ENCODE measurements at places on chromosomes 12 and 14.

DNA sequence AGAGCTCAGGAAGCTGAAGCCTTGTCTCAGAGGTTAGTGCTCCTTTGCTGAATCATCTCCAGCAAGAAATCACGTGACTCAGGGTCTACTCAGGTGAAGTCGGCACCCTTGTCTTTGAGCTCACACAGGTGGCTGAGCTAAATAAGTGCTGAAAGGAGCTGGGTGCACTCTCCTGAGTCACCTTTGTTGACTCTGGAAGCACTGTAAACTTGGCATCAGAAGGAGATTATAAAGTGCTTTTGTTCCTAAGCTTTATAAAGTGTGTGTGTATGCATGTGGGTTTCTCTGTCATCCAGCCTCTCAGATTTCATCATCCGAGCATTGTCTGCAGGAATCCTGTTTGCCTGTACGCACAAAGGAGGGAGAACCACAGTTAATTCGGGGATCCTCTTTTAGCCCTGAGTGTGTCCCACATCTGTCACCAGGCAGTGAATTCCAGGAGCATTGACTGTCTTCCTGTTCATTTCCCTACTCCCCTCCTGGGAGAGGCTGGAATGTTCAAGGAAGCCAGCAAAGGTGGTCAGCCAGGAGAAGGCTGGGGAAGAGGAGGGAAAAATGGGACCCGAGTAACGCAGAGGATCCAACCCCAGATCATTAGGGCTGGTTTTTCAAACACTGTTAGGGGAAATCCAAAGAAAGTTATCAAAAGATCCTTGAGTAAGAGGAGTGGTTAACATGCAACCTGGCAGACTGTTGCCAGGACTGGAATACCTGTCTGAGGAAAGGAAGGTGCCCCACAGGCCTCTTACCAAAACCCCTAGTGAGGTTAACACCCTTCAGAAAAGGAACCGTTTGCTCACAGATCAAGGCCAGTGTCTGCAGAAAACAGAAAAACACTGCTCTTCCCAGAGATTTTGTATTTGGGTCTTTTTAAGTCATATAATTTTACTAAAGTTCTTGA is 157.5 kb upstream of the HIF1A start:
- DNase-seq = no peak

- no peak for DNase-seq
Measured at GRCh38 chr12:92828565-92828964, 100.5 kb downstream of the EEA1 start.

DNA sequence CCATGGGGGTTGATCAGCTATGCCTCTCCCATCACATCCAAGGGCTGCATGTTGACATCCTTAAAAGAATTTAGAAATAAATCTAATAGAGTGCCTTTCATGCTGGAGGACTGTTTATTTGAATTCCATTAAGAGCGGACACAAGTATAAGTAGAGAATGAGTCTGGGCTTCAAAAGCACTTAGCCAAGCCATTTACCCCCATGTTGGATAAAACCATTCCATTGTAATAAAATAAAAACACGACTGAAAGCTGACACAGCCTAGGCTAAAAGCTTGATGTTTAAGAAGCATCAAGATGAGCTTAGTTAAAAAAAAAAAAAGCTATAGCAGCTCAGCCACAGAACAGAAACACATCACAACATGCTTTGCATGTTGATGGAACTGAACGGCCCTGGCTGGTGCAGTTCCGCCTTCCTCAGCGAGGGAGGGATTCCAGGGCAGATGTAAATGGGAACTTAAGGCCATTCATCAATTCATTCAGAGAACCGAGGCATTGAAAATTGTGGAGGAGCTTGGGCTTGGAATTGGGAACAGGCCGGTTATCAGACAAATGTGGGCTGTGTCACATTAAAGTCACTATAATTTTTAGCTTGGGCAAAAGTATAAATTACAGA is 41.2 kb downstream of the TMEM132D start:
- no peak for DNase-seq

- DNase-seq = no peak
Measured at GRCh38 chr12:91685917-91686316, 459.7 kb downstream of the BTG1 start.

GRCh38 chr14:22976620-22977433 is 5.5 kb downstream of the AJUBA start:
- DNase-seq = peak; percentile 43

DNA sequence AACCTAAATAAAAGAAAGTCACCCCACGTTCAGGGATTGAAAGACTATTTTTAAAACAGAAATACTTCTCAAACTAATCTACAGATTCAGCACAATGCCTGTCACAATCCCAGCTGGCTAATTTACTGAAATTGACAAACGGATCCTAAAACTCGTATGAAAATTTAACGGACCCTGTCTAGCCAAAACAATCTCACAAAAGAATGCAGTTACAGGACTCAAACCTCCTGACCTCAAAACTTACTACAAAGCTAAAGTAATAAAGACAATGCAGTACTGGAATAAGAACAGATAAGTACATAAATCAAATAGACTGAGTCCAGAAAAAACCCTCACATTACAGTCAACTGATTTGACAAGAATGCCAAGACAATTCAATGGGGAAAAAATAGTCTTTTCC is 48.8 kb downstream of the IPO8 start:
- no peak for DNase-seq

GRCh38 chr14:64654246-64654900 is 49.9 kb upstream of the PLEKHG3 start:
- no peak for DNase-seq

- no peak for DNase-seq
Measured at GRCh38 chr14:55851301-55851700, 266.9 kb upstream of the PELI2 start.

DNA sequence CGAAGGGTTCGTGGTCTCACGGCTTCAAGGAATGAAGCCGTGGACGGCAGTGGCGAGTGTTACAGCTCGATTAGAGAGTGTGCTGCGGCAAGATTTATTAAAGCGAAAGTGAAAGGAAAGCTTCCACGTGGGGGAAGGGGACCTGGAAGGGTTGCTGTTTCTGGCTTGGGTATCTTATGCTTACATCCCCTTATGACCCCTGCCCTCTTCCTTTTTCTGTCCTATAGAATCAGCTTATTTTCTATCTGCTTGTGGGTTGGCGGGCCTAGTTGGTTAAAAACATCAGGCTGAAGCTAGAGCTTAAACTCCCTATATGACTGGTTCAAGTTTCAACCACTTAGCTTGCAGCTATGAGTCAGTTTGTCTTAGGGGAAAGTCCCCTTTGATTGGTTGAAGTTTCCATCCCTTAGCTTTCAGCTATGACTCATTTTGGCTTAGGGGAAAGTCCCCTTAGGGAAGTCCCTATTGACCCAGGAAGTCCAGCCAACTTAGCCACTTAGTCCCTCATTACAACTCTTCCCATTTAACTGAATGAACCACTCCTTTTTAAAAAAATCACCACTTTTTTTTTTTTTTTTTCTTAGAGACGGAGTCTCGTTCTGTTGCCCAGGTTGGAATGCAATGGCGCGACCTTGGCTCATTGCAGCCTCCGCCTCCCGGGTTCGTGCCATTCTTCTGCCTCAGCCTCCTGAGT is 1494.7 kb upstream of the TMEM132C start:
- no peak for DNase-seq

DNA sequence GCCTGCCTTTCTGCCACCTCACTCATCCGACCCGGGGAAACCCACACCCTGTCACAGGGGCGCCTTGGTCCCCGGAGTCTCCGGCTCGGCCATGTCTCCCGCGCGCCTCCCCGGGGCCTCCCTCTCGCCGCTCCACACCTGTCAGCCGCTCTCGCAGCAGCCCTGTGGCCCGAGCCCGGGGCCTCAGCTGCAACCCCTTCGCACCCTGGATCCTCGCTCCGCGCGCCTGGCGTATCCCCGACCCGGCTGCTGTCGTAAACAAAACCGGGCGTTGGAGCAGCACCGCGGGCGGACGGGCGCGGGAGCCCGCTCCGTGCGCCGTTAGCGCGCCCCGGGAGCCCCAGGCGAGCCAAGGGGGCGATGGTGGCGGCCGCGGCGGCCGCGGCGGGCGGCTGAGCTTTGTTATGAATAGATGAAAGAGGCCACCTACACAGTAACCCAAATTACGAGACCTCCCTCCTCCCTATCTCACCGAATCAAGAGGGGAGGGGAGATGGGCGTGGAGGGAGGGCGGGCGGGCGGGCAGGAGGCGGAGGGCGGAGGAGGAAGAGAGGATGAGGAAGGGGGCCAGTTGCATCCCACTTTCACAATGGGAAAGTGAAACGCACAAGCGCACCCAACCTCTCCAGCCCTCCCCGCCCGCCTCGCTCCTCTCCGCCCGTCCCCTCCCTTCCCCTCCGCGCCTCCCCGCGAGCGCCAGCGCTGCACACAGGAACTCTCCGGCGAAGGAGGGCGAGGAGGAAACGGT is at the start of gene PLXNC1:
Gene PLXNC1 (plus strand): TSS at position 587 of the 748 bp plus-strand sequence. CDS start 395 bp downstream, outside the sequence.
- DNase-seq = peak; percentile 60

- no peak for DNase-seq
Measured at GRCh38 chr14:41608681-41609390, 2.2 kb downstream of the LRFN5 start.

DNA sequence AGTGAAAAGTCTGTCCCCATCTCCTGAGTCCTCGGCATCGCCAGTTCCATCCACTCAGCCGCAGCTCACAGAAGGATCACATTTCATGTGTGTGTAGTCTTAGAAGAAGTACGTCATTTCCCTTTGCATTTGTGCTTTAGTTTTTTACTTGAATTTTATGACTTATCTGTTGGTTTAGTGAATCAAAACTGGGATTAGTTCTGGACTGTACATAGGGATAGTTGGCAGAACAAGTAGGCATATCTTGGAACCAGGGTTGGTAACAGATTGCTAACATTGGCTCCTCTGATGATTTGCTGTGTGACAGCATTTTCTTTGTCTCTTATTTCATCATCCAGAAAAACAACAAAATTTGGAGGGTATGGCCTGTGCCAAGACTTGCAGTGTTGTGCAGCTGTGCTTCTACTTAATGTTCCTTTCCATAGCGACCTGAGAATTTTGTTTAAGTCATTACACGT is 69.6 kb upstream of the AEBP2 start:
- DNase-seq = peak; percentile 31

GRCh38 chr14:60204104-60204842 is 39.1 kb upstream of the DHRS7 start:
- DNase-seq = no peak

- DNase-seq = no peak
Measured at GRCh38 chr14:51621654-51622053, 30.1 kb upstream of the FRMD6 start.

DNA sequence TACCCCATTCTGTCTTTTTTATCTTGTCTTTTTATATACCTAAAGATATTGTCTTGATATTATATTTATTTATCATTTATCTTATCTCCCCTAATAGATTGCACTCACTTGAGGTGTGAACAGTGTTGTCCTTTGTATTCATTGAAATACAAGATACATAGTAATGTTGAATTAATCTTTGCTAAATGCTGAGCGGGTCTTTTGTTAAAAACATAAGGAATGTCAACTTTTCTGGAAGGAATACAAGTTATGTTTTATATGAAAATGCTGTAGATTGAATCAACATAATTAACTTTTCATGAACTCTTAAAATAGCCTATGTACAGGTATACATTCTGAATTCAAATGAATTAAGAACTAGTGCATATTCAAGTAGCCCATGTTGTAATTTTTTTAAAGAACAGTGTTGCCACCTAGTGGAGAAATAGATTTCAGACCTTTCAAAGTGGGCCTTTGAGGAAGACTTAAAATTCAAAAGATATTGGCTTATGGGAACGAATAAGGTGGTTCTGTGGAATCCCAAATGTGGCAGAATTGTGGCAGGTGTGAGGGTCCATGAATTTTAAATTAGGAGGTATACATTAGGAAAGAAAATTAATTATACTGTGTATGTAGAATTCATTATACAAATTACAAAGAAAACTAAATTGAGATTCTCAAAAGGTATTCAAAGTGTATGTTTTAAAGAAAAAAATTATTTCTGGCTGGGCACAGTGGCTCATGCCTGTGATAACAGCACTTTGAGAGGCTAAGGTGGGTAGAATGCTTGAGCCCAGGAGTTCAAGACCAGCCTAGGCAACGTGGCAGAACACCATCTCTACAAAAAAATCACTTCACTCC is 19.1 kb downstream of the BBOF1 start:
- no peak for DNase-seq

DNA sequence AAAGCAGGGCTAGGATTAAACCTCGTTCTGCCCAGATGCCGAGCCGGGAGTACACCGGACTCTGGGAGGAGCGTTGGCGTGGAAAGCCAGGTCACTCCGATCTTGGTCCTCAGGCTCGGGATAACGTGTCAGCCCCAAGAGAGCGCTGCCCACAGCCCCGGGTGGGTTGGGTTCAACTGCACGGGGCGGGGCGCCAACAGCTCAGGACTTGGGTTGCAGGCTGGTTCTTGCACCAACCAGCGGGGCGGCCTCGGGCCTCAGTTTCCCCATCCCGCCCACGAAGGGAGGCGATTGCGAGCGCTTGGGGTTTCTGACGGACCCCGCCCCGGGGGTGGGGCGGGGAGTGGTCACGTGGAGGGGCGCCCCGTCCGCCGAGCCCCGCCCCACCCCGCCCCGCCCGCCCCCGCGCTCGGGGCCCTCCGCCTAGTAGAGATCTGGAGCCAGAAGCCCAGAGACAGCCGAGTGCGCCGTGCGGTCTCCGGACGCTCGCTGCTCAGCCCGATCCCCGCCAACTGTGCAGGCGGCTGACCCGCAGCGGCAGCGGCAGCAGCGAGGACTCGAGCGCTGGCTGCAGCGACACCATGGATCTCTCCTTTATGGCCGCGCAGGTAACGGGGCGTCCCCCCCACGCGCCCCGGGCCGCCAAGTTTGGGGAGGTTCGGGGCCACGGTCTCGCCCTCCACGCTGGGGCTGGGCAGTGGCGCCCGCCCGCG is at the start of gene C14orf132:
Gene C14orf132 (plus strand): TSS at position 443 of the 713 bp plus-strand sequence. CDS start 139 bp downstream, at position 582.
- DNase-seq = peak; percentile 70

- no peak for DNase-seq
Measured at GRCh38 chr12:41652981-41653380, 464.9 kb downstream of the PDZRN4 start.

- no peak for DNase-seq
Measured at GRCh38 chr14:24416254-24416931, 13.1 kb downstream of the CBLN3 start.

DNA sequence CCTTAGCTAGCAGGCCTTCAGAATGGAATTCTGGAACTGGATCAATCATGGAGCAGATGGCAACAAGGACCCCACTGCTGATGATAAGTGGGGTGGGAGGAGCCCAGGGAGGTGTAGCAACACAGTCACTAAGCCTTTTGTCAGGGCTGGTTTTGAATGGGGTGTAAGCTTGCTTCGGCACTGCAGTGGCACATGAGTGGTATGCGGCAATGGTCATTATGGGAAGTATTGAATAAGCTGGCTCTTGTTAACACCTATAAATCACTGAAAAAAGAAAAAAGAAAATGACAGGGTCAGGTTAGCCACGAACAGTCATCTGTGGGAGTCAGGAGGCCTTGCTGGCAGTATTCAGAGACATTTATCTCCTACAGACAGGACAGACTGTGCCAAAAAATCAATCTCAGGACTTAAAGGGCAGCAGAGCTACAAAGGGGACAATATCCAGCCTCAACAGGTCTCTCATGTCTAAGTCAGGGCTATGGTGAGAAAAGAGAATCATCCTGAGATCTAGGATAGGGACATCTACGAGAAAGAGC is 19.1 kb downstream of the CDKL1 start:
- DNase-seq = no peak

- no peak for DNase-seq
Measured at GRCh38 chr12:1660304-1661187, 30.3 kb upstream of the ADIPOR2 start.

Measured in kidney (tissue), 22 donors.